ENCODE measurements at places on chromosomes 16 and 17. TPM values are rescaled to one million over a fixed set of nuclear protein-coding genes. Genes with fewer than 3 reads are reported as not detected.

DNA sequence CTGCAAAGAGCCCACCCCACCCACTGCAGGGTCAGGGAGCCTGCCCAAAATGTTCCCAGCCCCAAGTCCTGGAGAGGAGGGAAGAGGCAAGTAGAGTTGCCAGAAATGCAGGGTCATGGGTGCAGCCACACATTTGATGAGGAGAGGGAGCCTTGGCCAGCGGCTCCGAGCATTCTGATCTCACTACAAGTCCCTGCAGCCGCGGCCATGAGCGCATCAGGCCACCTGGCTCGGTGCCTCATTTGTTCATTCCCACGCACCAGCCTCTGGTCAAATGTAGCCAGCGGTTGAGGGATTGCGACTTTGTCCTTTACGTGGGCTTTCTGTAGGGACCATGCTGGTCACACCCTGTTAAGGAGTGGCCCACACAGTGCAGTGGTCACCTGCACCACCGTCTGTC, 48.7 kb downstream of the PGS1 start:
- no peak overlapping the region for H3K4me3 ChIP-seq
- no peak overlapping the region for H3K27ac ChIP-seq
- H3K36me3 ChIP-seq, result peaks cover 33% of the 10 kb centered on the region
- H3K27me3 ChIP-seq, result no peaks in the 10 kb centered on the region
- H3K4me1 ChIP-seq, result peaks cover 7% of the 10 kb centered on the region

DNA sequence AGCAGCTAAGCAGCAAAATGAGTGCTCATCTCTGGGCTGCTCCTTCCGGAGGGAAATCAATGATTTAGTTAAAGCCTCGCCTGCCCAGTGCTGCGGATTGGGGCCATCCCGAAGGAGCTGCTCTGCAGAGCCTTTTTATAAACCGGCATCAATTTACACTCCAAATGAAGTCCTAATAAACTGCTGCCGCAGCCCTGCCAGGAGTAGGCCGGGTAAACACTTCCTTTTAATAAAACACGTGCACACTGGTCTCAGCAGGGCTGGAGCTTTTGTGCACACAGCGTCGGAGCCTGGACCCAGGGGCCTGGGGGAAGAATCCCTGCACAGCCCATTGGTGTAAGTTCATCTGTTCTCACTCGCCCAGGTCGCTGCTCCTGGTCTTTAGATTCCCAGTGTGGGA, 79.6 kb upstream of the HS3ST2 start:
- no peaks in the 10 kb centered on the region for H3K36me3 ChIP-seq
- H3K4me1 ChIP-seq, result no peaks in the 10 kb centered on the region
- H3K27me3 ChIP-seq, result peaks cover 8% of the 10 kb centered on the region
- DNase-seq, result no peak
- H3K27ac ChIP-seq, result no peak overlapping the region

DNA sequence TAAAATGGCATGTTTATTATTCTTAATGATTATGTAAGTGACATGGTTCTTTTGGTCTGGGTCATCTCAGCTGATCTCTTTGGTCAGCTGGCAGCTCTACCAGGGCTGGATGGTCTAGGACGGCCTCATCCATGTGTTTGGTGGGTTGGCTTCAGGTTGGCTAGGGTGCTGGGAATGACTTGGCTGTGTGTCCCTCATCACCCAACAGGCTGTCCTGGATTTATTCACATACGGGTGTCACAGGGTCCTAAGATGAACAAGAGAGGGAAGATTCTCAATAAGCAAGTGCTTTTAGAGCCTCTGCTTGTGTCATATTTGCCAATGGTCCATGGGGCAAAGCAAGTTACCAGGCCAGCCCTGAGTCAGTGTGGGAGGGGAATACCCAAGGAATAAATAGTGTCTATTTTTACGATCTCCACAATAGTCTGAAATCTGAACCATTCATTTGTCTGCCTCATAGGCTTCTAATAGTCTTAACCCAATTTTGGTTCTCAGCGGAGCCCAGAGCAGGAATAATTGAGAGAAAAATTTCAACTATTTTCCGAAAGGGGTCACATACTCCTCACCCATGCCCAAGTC, 157.5 kb downstream of the HS3ST2 start:
- H3K4me1 ChIP-seq, result no peaks in the 10 kb centered on the region
- no peak for DNase-seq
- H3K4me3 ChIP-seq, result no peak overlapping the region
- no peak overlapping the region for H3K27ac ChIP-seq

- H3K27me3 ChIP-seq, result no peaks in the 10 kb centered on the region
- no peak overlapping the region for H3K4me3 ChIP-seq
- H3K4me1 ChIP-seq, result no peaks in the 10 kb centered on the region
- no peaks in the 10 kb centered on the region for H3K36me3 ChIP-seq
- no peak for DNase-seq
Observed at GRCh38 chr16:73095142-73095820, 47.4 kb upstream of the ZFHX3 start.

DNA sequence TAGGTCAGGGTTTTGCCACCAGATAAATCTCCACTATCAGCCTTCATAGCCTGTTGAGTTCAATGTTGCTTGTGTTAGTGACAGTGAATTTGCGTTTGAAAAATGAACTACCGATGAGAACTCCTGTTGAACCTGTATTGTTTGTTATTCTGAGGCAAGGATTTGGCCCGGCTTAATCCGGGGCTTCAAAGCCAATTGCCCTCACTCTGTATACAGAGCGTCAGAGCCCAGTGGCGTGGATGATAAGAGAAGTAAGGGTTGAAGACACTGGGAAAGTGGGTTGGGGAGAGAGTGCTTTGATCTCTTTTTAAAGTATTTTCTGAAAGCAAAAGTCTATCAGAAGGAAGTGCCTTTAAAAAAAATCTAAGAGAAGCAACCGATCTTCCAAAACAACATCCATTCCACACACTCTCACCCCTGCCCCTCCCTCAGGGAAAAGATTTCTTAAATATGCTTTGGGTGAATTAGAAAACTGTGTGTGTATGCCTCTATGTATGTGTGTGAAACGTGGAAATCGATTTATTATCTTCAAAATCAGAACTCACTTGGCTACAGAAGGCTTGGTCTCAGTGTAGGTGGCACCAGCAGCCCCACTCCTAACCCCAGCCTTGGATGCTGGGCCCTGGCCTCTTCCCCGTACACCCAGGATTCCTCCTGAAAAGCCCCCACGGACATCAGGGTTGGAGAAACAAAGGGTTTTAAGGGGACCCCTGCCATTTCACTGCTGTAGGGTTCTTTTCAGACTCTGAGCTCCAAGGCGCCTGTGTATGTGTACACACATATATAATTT, 8.8 kb downstream of the TBX4 start:
- no peaks in the 10 kb centered on the region for H3K36me3 ChIP-seq
- H3K27ac ChIP-seq, result no peak overlapping the region
- H3K27me3 ChIP-seq, result peaks cover 59% of the 10 kb centered on the region
- DNase-seq, result no peak
- H3K4me3 ChIP-seq, result no peak overlapping the region

DNA sequence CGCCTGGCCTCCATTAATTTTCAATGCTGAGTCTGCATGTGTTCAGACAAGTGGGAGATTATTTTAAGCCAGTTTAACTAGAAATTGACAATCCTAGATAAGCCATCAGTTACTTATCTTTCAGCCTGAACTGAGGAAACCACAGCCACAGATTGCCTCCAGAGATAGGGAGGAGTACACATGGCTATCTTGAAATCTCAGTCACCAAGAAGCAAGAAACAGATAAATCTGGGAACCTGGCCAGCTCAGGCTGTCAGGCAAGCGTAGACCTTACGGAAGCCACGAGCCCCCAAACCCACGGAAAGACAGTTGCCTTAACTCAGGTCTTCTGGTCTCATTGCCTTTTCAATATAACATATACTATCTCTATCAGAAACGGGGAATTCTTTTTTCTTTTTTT, 2.0 kb upstream of the GLG1 start:
- no peaks in the 10 kb centered on the region for H3K27me3 ChIP-seq
- peak; percentile 33 for DNase-seq
- peaks cover 38% of the 10 kb centered on the region for H3K4me1 ChIP-seq
- peak overlapping the region; percentile 33 for H3K4me3 ChIP-seq

DNA sequence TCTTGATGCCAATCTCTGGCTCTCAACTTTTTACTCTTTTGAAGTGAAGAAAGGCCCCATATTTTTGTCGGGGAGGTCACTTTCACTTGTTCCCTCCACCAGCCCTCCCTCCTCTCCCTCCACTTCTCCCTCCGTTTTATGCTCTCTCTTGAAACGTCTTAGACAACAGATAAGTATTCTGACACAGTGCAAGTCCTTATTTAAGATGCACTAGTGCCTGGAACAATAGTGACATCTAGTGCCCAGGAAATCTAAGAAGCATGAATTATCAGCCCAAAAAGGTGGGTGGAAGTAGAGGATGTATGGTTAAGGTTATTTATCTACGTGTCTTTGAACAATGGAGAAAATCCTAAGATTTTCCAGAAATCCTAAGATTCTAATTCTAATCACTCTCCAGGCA, 17.9 kb downstream of the PSME3IP1 start:
- H3K36me3 ChIP-seq, result peaks cover 51% of the 10 kb centered on the region
- H3K4me1 ChIP-seq, result no peaks in the 10 kb centered on the region
- no peaks in the 10 kb centered on the region for H3K27me3 ChIP-seq

- no peak overlapping the region for H3K27ac ChIP-seq
- peaks cover 14% of the 10 kb centered on the region for H3K36me3 ChIP-seq
- H3K4me1 ChIP-seq, result peaks cover 60% of the 10 kb centered on the region
- peak; percentile 64 for DNase-seq
- peak overlapping the region; percentile 16 for H3K4me3 ChIP-seq
- no peaks in the 10 kb centered on the region for H3K27me3 ChIP-seq
Observed at GRCh38 chr16:84730406-84731106, 30.8 kb downstream of the USP10 start.

DNA sequence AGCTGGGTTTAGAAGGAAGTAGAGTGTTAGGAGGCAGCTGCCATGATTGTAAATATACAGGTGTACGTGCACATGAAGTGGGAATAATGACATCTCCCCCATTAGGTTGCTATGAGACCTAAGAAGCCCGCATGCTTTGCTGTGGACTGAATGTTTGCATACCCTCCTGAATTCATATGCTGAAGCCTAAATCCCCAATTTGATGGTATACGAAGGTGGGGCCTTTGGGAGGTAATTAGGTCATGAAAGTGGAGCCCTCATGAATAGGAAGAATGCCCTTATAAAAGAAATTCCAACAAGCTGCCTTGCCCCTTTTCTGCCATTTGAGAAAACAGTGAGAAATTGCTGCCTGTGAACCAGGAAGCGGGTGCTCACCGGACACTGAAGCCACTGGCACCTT, 44.0 kb downstream of the CCDC182 start:
- no peaks in the 10 kb centered on the region for H3K36me3 ChIP-seq
- no peak overlapping the region for H3K4me3 ChIP-seq
- no peaks in the 10 kb centered on the region for H3K27me3 ChIP-seq
- DNase-seq, result no peak
- no peak overlapping the region for H3K27ac ChIP-seq
- H3K4me1 ChIP-seq, result no peaks in the 10 kb centered on the region

- no peak overlapping the region for H3K4me3 ChIP-seq
- peaks cover 2% of the 10 kb centered on the region for H3K4me1 ChIP-seq
- H3K27me3 ChIP-seq, result no peaks in the 10 kb centered on the region
Observed at GRCh38 chr16:306911-307370, 24.0 kb downstream of the PDIA2 start.

- DNase-seq, result no peak
- H3K36me3 ChIP-seq, result no peaks in the 10 kb centered on the region
- H3K27me3 ChIP-seq, result peaks cover 6% of the 10 kb centered on the region
- no peak overlapping the region for H3K4me3 ChIP-seq
- H3K27ac ChIP-seq, result no peak overlapping the region
- no peaks in the 10 kb centered on the region for H3K4me1 ChIP-seq
Observed at GRCh38 chr17:5607946-5608345, 23.6 kb upstream of the NLRP1 start.

GRCh38 chr16:85573696-85574641, 39.2 kb upstream of the GSE1 start:
- no peak overlapping the region for H3K4me3 ChIP-seq
- no peaks in the 10 kb centered on the region for H3K27me3 ChIP-seq
- H3K27ac ChIP-seq, result no peak overlapping the region
- H3K4me1 ChIP-seq, result peaks cover 35% of the 10 kb centered on the region

DNA sequence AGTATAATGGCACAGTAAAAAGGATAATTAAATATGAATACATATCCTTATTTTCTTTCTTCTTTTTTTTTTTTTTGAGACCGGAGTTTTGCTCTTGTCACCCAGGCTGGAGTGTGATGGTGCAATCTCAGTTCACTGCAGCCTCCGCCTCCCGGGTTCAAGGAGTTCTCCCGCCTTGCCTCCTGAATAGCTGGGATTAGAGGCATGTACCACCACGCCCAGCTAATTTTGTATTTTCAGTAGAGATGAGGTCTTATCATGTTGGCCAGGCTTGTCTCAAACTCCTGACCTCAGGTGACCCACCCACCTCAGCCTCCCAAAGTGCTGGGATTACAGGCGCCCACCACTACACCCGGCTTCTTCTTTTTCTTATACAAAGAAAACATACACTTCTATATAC, 12.0 kb downstream of the GABARAPL2 start:
- DNase-seq, result no peak
- H3K27me3 ChIP-seq, result no peaks in the 10 kb centered on the region
- H3K27ac ChIP-seq, result no peak overlapping the region

GRCh38 chr16:1991948-1992703, 2.4 kb downstream of the SYNGR3 start:
- H3K27me3 ChIP-seq, result peaks cover 15% of the 10 kb centered on the region
- peak overlapping the region; percentile 56 for H3K4me3 ChIP-seq
- no peak overlapping the region for H3K27ac ChIP-seq
- peaks cover 3% of the 10 kb centered on the region for H3K36me3 ChIP-seq

- H3K27me3 ChIP-seq, result no peaks in the 10 kb centered on the region
- peaks cover 19% of the 10 kb centered on the region for H3K4me1 ChIP-seq
- DNase-seq, result no peak
- H3K36me3 ChIP-seq, result peaks cover 8% of the 10 kb centered on the region
Observed at GRCh38 chr17:2094891-2095535, 40.1 kb downstream of the HIC1 start.

DNA sequence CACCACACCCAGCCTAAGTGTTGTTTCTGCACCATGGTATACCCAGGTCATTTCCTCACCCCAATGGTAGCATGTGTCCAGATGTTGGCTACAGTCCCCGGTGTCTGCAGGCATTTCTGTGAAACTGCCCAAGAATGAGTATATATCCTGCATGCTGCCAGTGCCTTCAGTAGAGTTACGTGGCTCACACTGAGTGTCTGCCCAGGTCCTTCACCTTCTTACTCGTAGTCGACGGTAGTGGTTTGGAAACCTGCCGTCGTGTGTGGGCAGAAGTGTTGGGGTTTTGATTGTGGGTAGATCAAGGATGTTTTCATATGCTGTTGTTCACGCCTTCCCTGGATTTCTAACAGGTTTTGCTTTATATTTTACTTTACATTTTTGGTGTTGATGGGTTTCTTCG, 16.8 kb downstream of the TCF25 start:
- H3K36me3 ChIP-seq, result peaks cover 43% of the 10 kb centered on the region
- peaks cover 12% of the 10 kb centered on the region for H3K4me1 ChIP-seq
- H3K4me3 ChIP-seq, result no peak overlapping the region
- peak; percentile 73 for DNase-seq

Gene CDRT15L2
- not detected for total RNA-seq

Gene PRKCB
- 57.5 TPM for total RNA-seq

Gene C16orf82
- not detected for total RNA-seq

Gene RNFT1
- 32.8 TPM for total RNA-seq

Gene NGFR
- total RNA-seq, result 0.21 TPM

Gene CACNG5
- not detected for total RNA-seq

Gene MMD
- total RNA-seq, result 17.4 TPM

Gene KRT27
- not detected for total RNA-seq

Gene LRRC37A
- 0.85 TPM for total RNA-seq

Gene ICAM2
- total RNA-seq, result 49.0 TPM

Gene CRYM
- total RNA-seq, result not detected

Measured in activated CD4-positive, alpha-beta T cell treated with anti-CD3 and anti-CD28 coated beads for 36 hours (primary cell).